Stimulated activated CD4-positive, alpha-beta T cell treated with anti-CD3 and anti-CD28 coated beads, Interleukin-2, amount 100 ng/mL, for 24 hours (primary cell): ENCODE measurements at places on chromosomes 6 and 20.

DNA sequence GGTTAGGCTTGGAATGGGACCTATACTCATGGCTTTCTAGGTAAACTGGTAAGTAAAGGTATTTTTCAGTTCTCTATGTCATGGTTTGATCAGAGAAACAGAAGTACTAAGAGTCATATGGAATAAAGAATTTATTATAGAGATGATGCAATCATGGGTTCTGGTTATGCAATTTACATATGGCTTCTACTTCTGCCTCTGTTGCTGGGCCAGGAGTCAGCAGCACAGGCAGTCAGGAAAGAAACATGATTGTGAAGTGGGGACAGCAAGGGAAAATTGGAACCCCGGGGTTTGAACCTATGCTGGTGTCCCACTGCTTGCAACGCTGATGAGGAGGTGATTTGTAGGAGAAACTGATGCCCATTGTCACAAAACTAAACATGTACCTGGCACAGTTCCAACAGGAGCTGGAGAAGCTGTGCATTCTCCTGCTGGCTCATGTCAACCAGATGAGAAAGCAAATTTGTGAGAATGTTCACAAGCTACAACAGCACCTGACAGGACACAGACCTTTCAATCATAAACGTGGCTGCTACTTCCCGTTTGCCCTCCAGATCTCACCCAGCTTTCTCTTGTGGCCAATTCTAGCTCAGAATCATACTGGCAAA is 887.1 kb downstream of the TFAP2A start:
- DNase-seq = no peak

- DNase-seq = no peak
Measured at GRCh38 chr6:165515963-165516624, 146.9 kb downstream of the PDE10A start.

DNA sequence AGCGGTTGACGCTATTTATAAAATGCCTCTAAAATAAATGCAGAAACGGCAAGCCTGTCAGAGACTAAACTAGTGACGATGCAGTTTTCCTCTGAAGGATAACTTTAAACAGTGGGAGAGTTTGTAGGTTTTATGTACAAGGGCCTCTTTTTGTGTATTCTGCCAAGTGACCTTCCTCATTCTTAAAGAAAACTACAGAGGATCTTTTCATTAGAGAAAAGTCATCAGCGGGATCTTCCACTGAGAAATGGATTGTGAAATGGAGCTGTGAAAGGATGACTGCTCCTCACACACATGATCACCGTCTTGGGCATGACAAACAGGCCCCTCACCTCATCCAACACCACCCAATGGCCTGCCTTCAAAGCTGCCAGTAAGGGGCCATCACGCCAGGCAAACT is 89.0 kb upstream of the LYRM2 start:
- no peak for DNase-seq

DNA sequence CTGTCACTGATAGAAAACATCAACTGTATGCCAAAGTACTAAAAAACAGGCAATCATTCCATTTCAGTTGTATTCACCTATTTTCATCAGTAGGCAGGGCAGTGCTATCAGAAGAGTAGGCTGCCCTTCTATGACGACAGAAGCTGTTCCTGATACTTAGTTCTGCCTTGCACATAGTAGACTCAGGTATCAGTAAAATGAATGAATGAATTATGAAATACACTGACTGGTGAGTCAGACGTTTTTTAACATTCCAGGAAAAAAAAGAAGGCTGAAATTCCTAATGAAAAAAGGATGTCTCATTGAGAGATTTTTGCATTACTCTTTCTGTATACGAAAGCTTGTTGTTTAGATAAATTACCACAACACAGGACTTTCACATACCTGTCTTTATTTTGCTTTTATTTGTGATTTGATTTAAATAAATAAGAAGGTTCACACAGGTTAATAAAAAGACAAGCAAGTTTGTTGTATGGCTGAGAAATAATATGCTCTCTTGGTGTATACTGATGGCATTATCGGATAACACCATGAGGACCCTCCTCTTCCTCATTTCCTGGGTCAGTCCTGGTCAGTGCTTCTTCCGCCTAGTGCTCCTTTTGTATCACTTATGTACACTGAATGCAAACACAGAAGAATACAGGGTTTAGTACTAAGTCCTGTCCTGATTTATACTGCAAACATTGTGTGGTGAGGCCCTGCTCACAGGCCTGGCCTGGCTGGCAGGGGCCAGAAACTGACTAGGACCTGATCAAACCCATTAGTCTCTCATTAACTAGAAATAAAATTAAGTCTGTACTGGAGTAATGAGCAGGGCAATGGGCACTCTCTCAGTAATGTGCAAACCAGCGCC is 39.4 kb upstream of the SPDEF start:
- no peak for DNase-seq

DNA sequence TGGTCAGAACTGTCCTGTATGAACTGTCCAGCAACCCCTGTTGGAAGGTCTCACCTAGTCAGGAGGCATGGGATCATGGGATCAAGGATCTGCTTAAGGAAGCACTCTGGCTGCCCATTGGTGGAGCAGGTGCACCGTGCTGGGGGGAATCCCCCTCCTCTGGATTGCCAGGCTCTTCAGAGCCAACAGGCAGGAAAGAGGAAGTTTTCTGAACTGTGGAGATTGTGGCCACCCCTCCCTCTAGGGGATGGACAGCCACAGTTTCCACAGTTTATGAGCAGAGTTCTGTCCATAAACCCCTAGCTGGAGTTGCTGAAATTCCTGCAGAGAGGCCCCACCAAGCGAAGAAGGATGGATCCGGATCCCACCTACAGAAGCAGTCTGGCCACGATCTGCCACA is 13.0 kb upstream of the HLA-DQB1 start:
- no peak for DNase-seq

GRCh38 chr20:58131151-58131550 is 97.3 kb downstream of the ANKRD60 start:
- no peak for DNase-seq

- DNase-seq = no peak
Measured at GRCh38 chr6:25911351-25911750, 19.1 kb downstream of the SLC17A2 start.

- no peak for DNase-seq
Measured at GRCh38 chr6:67630146-67630545, 1004.9 kb upstream of the ADGRB3 start.

GRCh38 chr6:147506704-147507114 is 1.8 kb upstream of the SAMD5 start:
- peak; percentile 50 for DNase-seq

GRCh38 chr6:142642651-142643050 is 302.3 kb downstream of the HIVEP2 start:
- DNase-seq = no peak

DNA sequence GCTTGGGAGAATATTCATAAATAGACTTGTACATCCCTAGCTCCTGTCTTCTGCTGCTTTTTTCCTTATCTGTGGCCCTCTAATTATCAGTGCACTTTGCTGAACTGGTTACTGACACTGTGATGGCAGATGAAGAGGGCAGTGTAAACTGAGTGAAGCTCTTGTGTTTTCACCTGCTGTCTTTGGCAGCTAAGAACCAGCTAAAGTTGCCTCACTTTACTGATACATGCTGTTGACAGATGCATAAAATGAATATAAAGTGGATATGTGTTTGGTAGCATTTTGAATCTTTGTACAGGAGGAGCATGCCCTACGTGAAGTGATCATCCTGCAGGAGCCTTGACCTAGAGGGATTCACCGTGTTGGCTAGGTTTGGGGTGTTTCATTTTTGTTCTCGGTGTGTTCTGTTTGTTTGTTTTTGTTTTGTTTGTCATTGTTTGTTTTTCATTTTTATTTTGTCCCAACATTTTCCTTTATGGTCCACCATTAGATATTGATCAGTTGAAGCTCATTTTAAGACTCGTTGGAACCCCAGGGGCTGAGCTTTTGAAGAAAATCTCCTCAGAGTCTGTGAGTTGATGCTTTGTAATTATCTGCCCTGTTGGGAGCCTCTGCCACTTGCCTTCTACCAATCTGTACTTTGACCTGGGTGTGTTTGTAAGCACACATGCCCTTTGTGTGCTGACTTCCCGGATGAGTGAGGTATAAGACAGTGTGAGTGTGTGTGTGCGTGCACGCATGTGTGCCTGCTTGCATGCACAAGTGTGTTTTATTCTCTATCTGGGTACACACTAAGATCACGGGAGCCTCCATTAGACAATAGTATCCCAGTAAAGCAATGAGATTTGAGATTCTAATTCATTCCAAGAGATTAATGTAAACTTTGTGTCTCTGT is 34.6 kb upstream of the MAPK13 start:
- no peak for DNase-seq

- peak; percentile 14 for DNase-seq
Measured at GRCh38 chr6:160069050-160069454, 52.6 kb upstream of the SLC22A1 start.

DNA sequence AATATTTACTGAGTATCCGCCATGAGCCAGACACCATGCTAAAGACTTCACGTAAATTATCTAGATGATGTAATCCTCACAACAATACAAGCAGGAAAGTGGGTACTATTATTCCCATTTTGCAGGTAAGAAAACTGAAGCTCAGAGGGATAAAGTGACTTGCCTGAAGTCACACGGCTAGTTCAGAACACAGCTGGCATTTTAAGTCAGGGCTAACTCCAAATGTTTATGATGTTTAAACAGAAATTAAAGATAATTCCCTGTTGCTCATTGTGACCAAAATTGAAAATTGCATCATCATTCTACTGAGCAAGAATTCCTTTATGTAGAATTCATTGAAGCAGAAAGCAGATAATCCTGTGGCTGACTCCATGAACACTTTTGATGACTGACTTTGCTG is 71.3 kb upstream of the STXBP5 start:
- DNase-seq = no peak

GRCh38 chr6:89048985-89049384 is 31.6 kb upstream of the PNRC1 start:
- no peak for DNase-seq

- DNase-seq = peak; percentile 82
Measured at GRCh38 chr6:130872250-130873095, 45.3 kb downstream of the SMLR1 start.

DNA sequence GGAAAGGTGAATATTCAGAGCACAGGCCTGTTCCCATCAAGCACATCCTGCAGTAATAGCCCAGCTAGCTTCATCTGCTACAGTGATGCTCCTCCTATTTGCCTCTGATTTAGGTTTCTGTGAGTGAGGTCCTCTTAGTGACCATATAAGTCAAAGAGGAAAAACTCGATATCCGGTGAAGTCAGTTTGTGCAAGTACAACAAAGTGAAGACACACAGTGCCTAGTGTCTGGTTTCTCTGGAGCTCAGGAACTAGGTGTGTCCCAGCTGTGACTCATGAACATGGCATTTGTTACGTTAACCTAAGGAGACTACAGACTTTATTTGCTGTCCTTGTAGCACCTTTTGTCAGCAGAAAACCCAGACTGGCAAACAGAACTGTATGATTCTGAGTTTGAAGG is 33.9 kb downstream of the EDN1 start:
- DNase-seq = no peak

DNA sequence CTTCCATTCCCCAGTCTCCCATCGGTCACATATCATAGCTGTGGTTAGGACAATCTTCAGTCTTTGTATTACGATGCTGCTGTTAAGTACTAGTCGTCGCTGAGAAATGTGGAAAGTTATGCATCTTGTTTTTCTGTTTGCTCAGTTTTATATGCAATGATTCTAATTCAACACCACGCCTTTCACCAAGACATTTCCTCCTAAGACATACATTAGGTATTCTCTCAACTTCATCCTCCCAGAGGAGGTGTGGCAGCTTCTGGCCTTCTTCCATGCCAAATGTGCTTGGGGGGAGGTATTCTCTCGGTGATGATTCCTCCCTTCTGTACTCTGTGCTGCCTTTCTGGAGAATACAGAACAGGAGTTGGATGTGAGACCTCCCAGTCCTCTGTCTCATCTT is 66.1 kb downstream of the B4GALT5 start:
- no peak for DNase-seq

- no peak for DNase-seq
Measured at GRCh38 chr6:15341311-15342001, 95.6 kb downstream of the JARID2 start.

DNA sequence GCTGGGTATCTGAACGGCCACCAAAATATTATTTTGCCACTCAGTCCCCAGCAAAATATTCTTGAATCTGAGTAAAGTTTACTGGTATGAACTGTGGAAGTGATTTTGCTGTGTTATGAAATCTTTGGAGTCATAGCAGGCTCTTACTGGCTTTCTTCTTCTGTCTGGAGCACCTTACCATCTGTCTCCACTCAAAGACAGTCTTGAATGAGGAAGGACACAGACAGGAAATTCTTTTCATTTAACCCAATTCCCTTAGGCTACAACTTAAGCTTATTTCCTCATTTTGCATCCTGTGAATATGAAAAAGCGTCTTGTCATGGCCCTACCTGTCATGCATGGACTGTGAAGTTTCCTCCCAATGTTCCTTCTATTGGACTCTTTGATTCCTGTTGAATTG is 24.7 kb downstream of the FNDC1 start:
- DNase-seq = no peak

DNA sequence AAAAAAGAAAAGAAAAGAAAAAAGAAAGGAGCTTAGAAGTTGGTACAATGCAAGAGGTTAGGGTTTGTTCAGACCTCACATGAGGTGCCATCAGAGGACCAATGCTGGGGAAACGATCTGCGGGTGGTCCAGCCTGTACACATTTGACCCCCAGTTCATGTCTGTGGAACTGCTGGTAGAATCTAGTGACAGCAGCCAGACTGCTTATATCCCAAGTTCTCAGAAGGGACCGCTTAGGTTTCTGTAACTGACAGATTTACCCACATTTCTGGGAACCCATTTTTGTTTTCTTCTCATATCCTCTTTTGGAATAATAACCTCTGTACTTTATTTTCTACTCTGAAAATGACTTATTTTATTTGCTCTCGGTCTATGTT is 4.7 kb downstream of the PPP1R18 start:
- no peak for DNase-seq

GRCh38 chr6:10891960-10892359 is 5.1 kb downstream of the SYCP2L start:
- DNase-seq = no peak

- no peak for DNase-seq
Measured at GRCh38 chr6:21527731-21528130, 65.8 kb upstream of the SOX4 start.

DNA sequence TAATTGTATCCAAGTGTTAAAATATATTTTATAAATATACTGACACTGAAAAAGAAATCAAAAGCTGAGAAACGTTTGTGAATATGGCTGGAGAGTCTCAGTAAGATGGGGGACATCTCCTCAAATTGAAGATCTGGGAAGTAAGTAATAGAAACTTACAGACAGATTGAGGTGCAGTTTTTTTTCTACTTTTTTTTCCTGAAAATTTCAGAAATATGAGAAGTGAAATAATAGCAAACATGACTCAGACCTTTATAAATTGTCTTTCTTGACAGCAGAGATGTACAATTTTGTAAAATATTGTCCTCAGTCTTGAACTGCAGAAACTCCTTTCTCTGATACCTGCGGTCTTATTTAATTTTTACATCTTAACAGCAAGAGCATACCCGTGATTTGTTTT is 347.1 kb downstream of the UTRN start:
- DNase-seq = no peak

DNA sequence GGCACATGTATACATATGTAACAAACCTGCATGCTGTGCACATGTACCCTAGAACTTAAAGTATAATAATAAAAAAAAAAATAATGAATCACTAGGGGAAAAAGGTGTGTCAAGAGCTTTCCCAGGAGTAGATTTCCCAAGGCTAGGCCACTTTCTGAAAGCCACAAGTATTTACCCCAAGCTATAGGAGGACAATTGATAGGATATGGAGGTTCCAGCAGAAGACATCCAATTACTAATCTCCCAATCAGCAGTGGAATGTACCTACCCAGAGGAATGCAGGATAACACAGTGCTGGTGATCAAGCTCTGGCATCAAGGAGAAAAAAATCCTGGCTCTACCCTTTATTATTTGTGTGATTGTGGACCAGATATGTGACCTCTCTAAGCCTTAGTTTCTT is 562.7 kb downstream of the RFPL4B start:
- no peak for DNase-seq

- no peak for DNase-seq
Measured at GRCh38 chr20:22951966-22952365, 83.1 kb upstream of the SSTR4 start.
